CD8-positive, alpha-beta T cell (primary cell): ENCODE measurements at places on chromosomes 4 and X. TPM values are rescaled to one million over a fixed set of nuclear protein-coding genes. Genes with fewer than 3 reads are reported as not detected.

The ADH4 gene
- not detected for total RNA-seq

The MMAA gene
- 9.4 TPM for total RNA-seq

The DCX gene
- total RNA-seq = not detected

The MAGEC1 gene
- total RNA-seq = not detected

The SSX2B gene
- not detected for total RNA-seq

The SCML2 gene
- total RNA-seq = 0.33 TPM

The USP17L27 gene
- total RNA-seq = not detected

The KLB gene
- total RNA-seq = 0.05 TPM

The MAGEA1 gene
- not detected for total RNA-seq

The PRR32 gene
- not detected for total RNA-seq

The CA5B gene
- 33.9 TPM for total RNA-seq

The FGFRL1 gene
- total RNA-seq = 30.2 TPM

The XG gene
- total RNA-seq = not detected

The MAGEA2 gene
- total RNA-seq = not detected

The CT45A5 gene
- total RNA-seq = not detected

The FGF2 gene
- not detected for total RNA-seq

The EMCN gene
- not detected for total RNA-seq

The SHROOM4 gene
- not detected for total RNA-seq

The MAOB gene
- total RNA-seq = not detected

The CENPVL2 gene
- not detected for total RNA-seq

The STATH gene
- total RNA-seq = not detected

The INTS6L gene
- total RNA-seq = 22.7 TPM

The TKTL2 gene
- not detected for total RNA-seq

The OPN1MW2 gene
- not detected for total RNA-seq

The SEPSECS gene
- total RNA-seq = 12.5 TPM

The CXCL3 gene
- total RNA-seq = not detected

The PPP1R2C gene
- total RNA-seq = not detected

The GPC4 gene
- total RNA-seq = not detected

The PLK4 gene
- 4.5 TPM for total RNA-seq

The TEX11 gene
- not detected for total RNA-seq

The CC2D2A gene
- total RNA-seq = not detected

The CENPVL1 gene
- total RNA-seq = not detected

The WDR44 gene
- total RNA-seq = 11.2 TPM

The ZFP92 gene
- 0.19 TPM for total RNA-seq

The KLHL2 gene
- 17.5 TPM for total RNA-seq

The VSIG1 gene
- total RNA-seq = 10.5 TPM

The AMTN gene
- not detected for total RNA-seq

The SHISA3 gene
- not detected for total RNA-seq

The GABRB1 gene
- total RNA-seq = not detected

The TLR3 gene
- total RNA-seq = 0.44 TPM

The CFI gene
- not detected for total RNA-seq

The FAM149A gene
- total RNA-seq = 0.79 TPM
